NCI-H2171 (cell line): ENCODE measurements at places on chromosomes 3 and 15.

DNA sequence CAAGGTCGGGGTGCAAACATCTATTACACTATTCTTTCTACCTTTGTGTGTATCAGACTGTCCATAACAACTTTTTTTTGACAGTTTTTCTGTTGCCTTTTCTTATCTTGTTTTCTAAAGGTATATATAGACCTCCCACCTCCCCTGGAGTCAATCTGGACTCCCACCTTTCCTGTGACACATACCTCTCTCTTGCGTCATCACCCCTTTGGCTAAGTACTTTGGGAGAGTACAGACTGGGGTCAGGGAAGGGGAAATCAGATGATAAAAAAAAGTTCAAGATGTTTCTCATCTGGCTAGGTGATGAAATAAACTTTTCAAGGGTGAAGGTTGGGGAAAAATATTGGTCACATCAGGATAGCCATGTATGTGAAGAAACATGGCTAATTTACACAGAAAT is 17.2 kb downstream of the TSPAN3 start:
- DNase-seq: no peak

GRCh38 chr3:14203521-14204079 is 25.0 kb downstream of the LSM3 start:
- peak; percentile 3 for DNase-seq

DNA sequence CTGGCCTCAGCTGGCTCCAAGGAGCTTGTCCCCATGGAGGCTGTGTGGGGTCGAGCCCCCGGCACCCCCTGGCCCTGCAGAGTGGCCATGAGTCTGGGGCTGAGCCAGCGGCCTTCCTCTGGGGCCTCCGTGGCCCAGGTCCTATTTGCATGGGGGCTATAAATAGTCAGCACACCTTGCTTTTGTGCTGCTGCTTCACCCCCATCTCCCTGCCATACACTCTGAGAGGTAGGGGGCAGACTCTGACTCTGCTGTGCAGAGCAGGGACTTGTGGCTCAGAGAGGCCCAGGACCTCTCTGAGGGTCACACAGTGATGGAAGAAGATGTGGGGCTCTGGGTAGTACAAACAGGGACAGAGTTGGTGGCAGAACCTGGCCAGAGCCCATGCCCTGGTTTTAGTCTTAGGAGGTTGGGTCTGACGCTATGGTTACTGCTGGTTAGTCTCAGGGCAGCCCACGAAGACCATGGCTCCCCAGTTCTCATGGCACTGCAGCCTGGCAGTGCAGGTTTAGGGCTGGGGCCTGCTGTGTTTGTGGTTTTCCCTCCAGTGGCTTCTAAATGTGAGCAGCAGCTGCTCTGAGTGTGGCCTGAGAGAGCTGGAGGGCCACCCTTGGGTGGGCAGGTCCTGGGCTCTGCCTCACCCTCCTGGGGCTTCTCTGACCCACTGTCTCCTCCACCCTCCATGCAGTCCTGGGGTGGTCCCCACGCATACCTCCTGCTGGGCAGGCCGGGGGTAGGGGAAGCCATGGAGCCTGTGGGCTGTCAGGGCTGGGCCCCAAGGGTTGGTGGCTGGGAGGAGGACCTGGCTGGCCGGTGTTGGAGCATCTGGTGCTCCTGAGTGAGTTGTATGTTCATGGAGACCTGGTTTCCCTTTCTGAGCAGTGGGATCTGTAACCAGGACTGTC is 13.6 kb downstream of the PRKCD start:
- DNase-seq: no peak

- DNase-seq: no peak
Observed at GRCh38 chr3:134149286-134149685, 101.4 kb downstream of the RYK start.

GRCh38 chr3:149473357-149474249 is 894 bp upstream of the TM4SF4 start:
- DNase-seq: no peak

- peak; percentile 13 for DNase-seq
Observed at GRCh38 chr3:65810302-65810701, 228.4 kb downstream of the MAGI1 start.
